ENCODE measurements at places on chromosomes 12 and 14.

GRCh38 chr12:124727264-124727800 is 136.3 kb downstream of the SCARB1 start:
- peak; percentile 81 for DNase-seq

DNA sequence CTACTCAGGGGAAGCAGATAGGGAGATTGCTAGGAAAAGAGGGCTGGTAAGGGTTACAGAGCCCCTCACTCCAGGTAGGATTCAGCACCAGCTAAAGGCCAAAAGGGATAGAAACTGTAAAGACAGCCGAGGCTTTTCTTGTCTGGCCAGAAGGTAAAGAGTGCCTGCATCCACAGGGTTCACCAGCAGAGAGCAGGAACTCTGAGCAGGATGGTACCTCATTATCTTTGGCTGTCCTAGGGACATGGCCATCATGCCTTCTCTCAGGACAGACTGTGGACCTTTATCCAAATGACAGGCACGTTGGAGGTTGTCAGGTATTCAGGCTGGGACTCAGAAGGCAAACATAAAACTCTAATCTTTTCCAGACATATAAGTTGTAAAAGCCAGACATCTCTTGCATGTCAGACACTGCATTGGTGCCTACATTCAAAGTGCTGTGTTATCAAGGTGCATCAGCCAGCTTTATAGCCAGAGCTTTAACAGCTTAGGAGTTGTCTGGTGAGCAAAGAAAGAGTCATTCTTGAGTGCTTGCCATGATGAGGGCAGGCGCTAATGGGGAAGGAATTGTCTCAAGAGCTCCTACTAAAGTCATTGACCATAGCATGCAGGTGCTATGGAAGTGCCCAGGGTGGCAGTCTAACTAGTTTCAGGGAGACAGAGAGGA is 89.5 kb downstream of the PELI2 start:
- DNase-seq = no peak

DNA sequence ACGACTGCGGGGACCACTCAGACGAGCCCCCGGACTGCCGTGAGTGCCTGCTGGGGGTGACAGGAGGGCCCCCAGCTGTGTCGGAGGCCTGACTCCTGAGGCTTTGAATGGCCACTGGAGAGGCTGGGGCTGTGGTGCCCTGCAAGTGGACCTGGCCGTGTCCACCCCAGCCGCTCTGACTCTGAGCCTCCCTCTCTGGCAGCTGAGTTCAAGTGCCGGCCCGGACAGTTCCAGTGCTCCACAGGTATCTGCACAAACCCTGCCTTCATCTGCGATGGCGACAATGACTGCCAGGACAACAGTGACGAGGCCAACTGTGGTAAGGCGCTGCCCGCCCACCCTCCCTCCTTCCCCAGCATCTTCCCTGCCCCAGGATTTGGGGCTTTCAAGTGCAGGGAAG is 16.1 kb upstream of the NXPH4 start:
- no peak for DNase-seq

DNA sequence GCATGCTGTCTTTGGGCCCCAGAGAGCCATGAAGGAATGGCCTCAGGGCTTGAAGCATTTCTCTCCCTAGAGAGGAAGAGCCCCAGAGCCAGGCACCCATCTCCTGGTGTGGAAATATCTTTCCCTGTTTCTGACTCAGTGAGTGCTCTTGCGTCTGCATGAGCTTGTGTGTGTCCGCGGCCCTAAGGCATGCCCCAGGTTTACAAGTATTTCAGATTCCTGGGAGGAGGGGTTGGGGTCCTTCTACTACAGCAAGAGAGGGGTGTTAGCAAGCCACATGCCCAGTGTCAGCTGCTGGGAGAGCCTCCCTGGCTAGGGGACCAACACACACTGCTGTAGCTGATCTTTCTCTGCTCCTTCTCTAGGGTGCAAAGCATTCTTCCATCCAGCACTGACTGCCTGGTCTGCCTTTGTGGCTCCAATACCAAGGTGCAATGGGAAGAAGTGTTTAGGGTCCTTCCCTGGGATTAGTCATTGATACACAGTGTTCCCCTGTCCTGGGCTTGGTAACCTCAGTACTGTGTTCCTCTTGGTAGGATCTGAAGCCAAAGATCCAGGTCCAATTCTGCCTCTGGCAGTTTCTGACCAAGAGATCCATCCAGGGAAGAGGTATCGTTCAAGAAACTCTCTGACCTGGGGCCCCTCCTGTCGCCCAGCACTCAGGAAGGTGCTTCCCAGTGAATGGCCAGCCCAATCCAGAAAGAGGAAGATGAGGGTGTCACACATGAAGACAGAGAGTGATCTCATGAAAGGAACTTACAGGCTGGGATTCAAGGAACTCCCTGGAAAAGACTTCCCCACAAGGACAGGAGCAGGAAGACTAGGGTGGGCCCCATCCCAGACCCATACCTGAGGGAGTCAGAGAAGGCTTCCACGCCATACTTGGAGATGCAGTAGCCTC is 3.1 kb downstream of the RDH16 start:
- no peak for DNase-seq

GRCh38 chr12:94997726-94998125 is 5.8 kb downstream of the NDUFA12 start:
- DNase-seq = no peak

DNA sequence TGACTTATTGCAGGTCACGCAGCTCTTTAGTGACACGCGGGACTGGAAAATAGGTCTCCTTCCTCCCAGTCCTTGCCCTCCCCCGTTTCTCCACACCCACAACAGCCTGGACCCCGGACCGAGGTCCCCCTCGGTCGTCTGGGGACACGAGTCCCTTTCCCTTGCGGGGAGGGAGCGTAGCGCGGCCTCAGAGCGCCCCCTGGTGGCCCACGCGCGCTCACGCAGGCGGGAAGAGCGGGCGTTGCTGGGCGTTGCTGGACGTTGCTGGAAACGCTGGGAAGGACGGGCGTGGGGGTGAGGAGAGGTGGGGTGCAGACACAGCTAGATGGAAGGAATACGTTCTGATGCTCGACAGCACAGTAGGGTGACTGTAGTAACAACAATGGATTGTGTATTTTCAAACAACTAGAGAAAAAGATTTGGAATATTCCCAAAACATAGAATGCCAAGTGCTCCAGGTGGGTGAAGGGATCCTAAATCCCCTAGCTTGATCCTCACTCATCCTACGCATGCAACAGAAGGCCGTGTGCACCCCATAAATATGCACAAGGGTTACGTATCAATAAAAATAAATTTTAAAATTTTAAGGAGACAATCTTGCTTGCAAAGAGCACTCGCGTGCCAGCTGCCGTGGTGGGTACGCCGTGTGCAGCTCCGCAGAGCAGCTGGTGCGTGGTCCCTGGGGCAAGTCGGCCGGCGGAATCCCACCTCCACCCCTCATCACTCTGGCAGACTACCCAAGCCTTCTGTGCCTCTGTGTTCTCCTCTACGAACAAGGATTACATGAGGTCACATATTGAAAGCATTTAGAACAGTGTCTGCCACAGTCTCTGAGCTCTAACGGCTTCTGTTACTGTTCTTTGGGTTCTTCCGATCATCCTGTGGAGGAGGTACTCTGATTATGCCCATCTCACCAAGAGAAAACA is 87.4 kb downstream of the B4GALNT3 start:
- DNase-seq = no peak

GRCh38 chr12:53726341-53726740 is 911 bp downstream of the CALCOCO1 start:
- DNase-seq = no peak

GRCh38 chr14:43356979-43357545 is 1150.0 kb downstream of the FSCB start:
- no peak for DNase-seq

DNA sequence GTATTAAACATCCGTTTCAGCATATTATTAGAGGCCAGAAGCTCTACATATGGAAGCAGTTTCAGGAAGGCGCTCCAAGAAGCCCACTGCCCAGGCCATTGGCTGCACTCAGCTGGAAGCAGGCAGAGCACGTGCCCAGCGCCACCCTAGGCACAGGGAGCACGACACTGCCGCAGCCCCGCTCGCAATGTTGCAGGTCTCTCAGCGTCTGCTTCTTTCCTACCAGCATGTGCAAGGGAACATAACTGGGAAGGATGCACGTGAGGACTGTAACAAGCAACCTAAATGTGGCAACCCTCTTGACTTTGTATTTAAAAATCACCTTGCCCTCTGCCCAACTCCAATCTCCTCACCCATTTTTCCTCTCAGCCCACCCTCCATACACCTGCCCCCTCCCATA is 3.5 kb downstream of the TMEM132D start:
- no peak for DNase-seq

DNA sequence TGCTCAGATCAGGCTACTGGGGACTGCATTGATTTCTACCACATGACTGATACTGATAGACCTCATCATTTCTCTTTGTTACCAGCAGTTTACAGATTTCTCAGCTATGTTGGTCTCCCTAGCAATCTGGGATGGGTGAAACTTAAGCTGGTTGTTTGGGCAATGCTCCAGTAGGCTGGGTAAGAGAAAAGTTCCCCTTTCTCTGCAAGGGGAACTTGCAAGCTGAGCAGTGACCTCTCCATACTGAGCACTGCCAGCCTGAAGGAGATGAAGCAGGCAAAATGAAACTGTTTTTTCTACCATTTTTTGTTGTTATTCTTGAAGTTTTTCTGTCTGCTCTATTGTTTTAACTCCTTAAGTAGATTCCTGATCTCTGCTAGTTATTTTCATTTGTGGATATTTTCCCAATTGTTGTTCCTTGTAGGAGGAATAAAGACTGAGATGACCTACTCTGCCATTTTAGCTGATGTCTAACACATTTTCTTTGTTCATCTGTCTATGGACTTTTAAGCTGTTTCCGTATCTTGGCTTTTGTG is 1.3 kb upstream of the OR4M1 start:
- DNase-seq = peak; percentile 4

- no peak for DNase-seq
These were observed 18.5 kb upstream of the PCNX1 start for GRCh38 chr14:70888681-70889175.

DNA sequence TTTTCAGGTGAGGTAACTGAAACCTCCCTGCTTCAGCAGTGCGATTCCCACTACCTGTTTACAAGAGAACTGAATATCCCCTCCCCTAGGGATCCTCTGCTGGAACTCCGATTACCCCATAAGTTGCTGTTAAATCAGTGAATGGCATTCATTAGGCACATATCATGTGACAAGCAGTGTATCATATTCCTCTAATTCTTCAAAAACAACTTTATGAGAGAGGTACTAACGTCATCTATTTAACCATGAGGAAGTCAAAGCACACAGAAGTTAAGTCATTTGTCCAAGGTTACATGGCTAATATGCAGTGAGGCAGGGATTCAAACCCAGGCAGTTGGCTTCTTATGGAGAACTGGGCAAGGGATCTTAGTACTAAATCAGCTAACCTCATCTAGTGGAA is 43.9 kb upstream of the PCED1B start:
- DNase-seq = no peak

DNA sequence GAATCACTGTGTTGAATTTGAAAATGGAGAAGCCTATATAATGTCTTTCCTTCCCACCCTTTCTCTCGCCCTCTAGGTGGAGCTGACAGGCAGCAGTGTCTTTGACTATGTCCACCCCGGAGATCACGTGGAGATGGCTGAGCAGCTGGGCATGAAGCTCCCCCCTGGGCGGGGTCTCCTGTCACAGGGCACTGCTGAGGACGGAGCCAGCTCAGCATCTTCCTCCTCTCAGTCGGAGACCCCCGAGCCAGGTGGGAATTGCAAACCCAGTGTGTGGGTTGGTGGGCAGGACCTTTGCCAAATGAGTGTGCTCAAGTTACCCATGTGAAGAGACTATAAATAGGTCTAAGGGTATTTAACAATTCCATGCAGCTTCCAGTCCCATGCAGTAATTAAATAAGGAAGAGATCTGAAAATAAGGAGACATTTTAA is 274.7 kb downstream of the EGLN3 start:
- no peak for DNase-seq

DNA sequence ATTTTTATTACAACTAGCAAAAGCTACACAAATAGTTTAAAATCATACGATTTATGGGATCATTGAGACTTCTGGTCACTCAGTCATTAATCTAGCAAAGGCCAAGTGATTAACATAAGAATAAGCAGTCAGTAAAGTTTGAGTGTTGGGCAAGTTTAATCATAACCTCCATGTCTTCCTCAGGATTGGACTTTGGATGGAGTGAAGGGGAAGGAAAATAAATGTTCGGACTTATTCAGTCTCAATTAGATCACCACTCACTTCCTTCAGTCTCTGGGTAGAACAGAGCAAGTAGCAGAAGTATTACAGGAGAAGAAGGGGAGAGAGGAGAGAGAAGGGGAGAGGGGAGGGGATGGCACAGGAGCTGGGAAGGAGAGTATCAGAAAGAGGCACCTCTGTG is 31.4 kb downstream of the CPM start:
- no peak for DNase-seq

DNA sequence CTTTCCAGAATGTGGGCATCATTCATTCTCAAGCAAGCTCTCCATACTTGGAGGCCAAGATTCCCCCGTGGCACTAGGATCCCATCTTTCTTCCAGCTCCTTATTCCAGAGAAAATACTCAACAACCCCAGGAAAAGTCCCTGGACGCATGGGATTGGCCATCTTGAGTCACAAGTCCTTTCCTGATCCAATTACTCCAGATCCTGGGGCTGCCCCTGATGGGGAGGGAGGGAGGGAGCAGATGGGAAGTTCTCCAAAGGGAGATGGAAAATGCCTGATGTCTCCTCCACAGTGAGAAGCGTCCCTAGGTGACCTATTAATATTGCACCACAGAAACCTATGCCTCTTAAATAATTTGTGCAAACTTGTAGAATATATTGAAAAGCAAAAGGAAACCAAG is 12.4 kb upstream of the KCNK13 start:
- no peak for DNase-seq

GRCh38 chr12:131796754-131797587 is 31.2 kb upstream of the MMP17 start:
- DNase-seq = no peak

DNA sequence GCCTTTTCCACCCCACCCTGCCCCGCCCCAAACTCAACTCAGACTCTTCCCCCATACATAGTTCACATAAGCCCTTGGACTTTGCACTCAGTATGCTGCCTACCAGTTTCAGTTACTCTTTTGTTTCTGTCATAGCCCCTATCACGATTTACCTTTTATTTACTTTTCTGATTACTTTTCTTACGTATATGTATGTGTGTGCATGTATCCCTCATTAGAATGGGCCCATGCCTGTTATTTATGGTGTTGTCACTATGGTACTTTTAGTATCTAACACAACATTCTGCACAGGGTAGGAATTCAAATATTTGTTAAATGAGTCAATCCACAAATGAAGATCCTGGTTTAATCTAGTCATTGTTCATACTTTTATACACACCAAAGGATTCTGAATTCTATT is 16.5 kb upstream of the LUM start:
- no peak for DNase-seq
